Natural killer cell (primary cell): ENCODE measurements at places on chromosomes 3 and 15.

GRCh38 chr15:63288778-63289378 is 11.5 kb downstream of the APH1B start:
- no peaks in the 10 kb centered on the region for H3K4me1 ChIP-seq
- no peak overlapping the region for H3K4me3 ChIP-seq
- no peak for DNase-seq
- H3K27me3 ChIP-seq, result no peaks in the 10 kb centered on the region
- H3K27ac ChIP-seq, result no peak overlapping the region
- H3K36me3 ChIP-seq, result peaks cover 2% of the 10 kb centered on the region

DNA sequence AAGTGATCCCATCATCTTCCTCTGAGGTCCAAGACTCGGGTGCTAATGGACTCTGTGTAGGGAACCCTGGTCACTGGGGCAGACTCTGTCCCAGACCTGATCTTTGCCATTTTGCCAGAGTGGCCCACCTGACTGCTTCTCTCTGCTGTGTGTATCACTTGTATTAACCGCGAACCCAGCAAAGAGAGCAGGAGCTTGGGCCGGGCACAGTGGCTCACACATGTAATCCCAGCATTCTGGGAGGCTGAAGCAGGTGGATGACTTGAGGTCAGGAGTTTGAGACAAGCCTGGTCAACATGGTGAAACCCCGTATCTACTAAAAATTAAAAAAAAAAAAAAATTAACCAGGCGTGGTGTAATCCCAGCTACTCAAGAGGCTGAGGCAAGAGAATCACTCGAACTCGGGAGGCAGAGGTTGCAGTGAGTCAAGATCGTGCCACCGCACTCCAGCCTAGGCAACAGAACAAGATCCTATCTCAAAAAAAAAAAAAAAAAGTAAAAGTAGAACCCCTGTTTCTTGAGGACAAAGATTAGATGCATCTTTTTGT is 32.9 kb upstream of the CYP11A1 start:
- H3K27me3 ChIP-seq, result no peaks in the 10 kb centered on the region
- H3K36me3 ChIP-seq, result no peaks in the 10 kb centered on the region
- peaks cover 94% of the 10 kb centered on the region for H3K4me1 ChIP-seq
- DNase-seq, result peak; percentile 35
- H3K27ac ChIP-seq, result peak overlapping the region; percentile 20

DNA sequence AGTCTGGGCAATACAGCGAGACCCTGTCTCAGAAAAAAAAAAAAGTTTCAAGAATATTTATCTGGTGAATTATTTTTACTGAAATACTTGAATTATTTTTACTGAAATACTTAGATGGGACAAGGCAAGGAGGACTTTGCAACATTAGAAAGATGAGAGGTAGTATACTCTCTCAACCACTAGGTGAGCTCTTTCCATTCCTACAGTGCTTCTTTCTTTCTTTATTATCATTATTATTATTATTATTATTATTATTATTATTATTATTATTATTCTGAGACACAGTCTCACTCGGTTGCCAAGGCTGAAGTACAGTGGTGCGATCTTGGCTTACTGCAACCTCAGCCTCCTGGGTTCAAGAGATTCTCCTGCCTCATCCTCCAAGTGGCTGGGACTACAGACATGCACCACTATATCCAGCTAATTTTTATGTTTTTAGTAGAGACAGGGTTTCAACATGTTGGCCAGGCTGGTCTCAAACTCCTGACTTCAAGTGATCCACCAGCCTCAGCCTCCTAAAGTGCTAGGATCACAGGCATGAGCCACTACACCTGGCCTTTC is 468.8 kb downstream of the MAGI1 start:
- no peak overlapping the region for H3K27ac ChIP-seq
- no peaks in the 10 kb centered on the region for H3K4me1 ChIP-seq

- no peak overlapping the region for H3K27ac ChIP-seq
- peaks cover 5% of the 10 kb centered on the region for H3K4me1 ChIP-seq
- H3K27me3 ChIP-seq, result no peaks in the 10 kb centered on the region
- H3K4me3 ChIP-seq, result no peak overlapping the region
- no peaks in the 10 kb centered on the region for H3K36me3 ChIP-seq
Measured at GRCh38 chr3:179463319-179463718, 12.0 kb upstream of the GNB4 start.

- H3K4me3 ChIP-seq, result no peak overlapping the region
- no peaks in the 10 kb centered on the region for H3K4me1 ChIP-seq
- H3K27ac ChIP-seq, result no peak overlapping the region
- DNase-seq, result no peak
- H3K27me3 ChIP-seq, result no peaks in the 10 kb centered on the region
Measured at GRCh38 chr3:30154853-30155252, 451.5 kb upstream of the TGFBR2 start.
